Mammary epithelial cell (primary cell): ENCODE measurements at places on chromosomes 3 and 15.

DNA sequence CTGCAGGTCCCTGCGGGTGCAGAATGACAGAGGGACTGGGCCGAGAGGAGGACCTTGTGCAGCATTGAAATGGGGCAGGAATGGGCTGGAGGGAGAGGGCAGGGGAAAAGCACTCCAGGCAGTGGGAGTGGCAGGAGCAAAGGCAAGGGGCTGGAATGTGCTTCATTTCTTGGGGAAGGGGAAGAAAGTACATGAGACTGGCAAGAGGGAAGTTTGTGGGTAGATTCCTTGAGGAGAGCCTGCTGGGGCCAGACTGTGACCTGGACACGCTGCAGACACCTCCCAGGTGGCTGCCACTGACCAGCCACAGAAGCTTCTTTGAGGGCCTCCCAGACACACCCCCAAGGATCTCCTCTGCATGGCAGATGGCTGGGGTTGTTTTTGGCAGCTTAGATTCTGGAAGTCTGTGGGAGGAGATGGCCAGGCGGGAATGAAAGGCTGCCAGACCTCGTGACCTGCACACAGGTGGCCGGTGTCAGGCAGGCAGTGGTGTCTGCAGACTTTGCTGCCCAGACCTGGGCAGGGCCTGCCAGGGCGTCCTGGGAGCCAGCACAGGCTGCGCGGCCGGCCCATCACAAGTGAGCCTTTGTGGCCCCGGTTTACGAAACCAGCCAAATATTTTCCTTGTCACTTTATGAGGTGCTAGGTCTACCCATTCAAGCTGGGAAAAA, 53.1 kb downstream of the SPSB4 start:
- DNase-seq: no peak

GRCh38 chr3:94176988-94177745, 114.3 kb downstream of the NSUN3 start:
- no peak for DNase-seq

DNA sequence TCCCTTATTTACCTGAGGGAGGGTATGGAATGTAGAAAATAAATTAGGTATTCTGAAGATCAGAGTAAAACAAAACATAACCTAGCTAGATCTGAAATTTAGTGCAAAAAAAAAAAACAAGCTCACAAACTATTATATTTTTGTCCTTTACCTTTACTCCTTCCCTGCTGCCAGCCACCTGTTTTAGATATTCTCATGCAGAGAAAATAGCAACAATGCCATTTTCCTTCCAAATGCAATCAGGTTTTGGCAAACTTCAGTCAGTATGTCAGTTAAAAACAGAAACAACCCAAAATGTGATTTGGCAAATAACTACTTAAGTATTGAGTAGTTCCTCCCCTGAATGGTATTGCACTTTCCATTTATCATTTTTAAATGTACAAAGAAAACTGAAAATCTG, 35.8 kb downstream of the PEAK1 start:
- no peak for DNase-seq

GRCh38 chr3:133038089-133038730, at the start of gene TMEM108:
Gene TMEM108, plus strand, starts transcription at chr3:133038391.
- DNase-seq: peak; percentile 11

DNA sequence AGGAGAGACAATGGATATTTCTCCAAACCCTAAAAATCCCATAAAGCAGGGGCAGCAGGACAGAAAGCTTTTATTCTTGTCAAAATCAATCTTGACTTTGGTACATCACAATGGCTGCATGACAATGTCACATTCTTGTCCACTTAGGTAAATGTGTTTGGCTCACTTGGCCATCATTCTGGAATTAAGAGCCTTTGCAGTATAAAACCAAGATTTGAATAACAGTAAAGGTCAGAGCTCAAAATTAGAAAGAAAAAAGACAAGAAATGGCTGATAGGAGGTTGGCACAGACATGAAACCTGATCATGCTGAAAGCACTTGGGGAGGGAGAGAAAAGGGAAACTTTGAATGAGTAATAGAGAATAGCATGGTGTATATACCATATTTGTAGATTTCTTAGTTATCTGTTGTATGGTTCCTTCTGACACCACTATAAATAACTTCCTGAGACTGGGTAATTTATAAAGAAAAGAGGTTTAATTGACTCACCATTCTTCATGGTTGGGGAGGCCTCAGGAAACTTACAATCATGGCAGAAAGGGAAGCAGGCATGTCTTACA, 158.5 kb upstream of the SGO1 start:
- DNase-seq: no peak

DNA sequence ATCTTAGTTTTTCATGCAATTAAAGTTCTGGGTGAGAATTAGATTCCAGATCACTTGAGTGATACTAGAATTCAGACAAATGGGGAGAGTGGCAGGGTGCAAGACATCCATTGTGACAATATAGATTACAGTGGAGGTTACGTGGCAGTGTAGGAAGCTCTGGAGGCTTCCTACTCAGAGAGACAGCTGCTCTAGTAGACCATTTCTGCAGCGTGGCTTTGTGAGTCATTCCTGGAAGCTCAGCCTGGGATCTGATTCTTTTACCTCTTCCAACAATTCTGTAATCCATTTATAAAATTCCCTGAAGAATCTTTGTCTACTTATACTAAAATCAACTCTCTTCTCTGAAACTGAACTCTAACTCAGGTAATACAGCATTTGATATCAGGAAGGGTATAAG, 90.4 kb upstream of the ASB14 start:
- DNase-seq: no peak

GRCh38 chr15:52340093-52340492, 44.5 kb upstream of the MYO5C start:
- no peak for DNase-seq

DNA sequence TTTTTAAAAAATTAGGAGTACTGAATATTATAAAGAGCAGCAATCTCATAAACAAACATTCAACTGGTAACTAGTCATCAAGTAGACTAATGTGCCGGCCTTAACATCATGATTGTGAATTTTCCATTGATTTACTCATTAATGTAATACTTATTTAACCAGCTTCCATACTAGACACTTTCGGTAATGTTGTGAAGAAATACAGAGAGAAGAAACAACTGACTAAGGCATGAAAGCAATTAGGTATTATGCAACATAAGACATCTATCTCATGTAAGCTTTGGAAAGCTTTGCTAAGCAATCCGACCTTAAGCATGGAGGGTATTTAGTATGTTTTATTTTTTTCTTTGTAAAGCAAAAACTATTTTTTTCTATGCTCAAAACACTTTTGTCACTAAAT, 108.0 kb downstream of the IL1RAP start:
- no peak for DNase-seq

- no peak for DNase-seq
These were observed 327.5 kb upstream of the UMPS start for GRCh38 chr3:124402791-124403190.

DNA sequence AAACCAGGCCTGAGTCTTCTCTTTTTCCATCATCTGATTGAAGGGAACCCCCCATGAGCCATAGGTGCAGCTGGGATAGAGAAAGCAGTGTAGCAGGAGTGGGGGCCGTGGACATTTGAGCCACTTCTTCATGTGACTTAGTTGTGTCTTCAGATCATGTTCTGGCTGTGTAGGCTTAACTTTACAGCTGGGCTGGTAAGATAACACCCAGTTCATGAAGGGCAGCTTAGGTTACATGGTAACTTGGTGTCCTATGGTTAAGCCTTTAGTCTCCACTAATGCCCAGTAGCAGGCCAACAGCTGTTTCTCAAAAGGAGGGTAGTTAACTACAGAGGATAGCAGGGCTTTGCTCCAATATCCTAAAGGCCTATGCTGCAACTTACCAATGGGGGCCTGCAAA, 11.4 kb upstream of the SNRPN start:
- DNase-seq: no peak
